ENCODE measurements at places on chromosomes 1 and 21.

GRCh38 chr1:180863158-180863775 is 49.4 kb upstream of the KIAA1614 start:
- peak; percentile 59 for DNase-seq

GRCh38 chr1:239308701-239309333 is 77.6 kb upstream of the CHRM3 start:
- peak; percentile 4 for DNase-seq

GRCh38 chr1:68112835-68113243 is 62.4 kb upstream of the DIRAS3 start:
- DNase-seq: no peak

GRCh38 chr1:118136187-118136941 is 48.7 kb downstream of the SPAG17 start:
- no peak for DNase-seq

- DNase-seq: no peak
Measured at GRCh38 chr1:39825432-39825941, 36.8 kb upstream of the BMP8B start.

- DNase-seq: no peak
Measured at GRCh38 chr1:62726011-62726442, 37.8 kb upstream of the DOCK7 start.

DNA sequence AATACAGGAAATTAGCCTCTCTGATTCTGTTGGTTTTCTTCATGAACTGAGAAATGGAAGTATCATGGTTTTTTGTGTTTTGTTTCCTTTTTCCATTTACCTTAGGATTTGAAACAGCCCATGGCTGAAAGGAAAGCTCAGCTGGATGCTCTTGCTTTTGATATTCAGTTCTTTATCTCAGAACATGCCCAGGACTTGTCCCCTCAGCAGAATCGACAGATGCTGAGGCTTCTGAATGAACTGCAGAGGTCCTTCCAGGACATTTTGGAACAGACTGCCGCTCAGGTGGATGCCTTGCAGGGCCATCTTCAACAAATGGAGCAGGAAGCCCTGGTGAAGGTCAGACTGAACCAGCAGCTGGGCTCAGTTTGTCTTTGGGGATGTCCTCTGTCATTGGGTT is 142.4 kb downstream of the MACF1 start:
- no peak for DNase-seq

DNA sequence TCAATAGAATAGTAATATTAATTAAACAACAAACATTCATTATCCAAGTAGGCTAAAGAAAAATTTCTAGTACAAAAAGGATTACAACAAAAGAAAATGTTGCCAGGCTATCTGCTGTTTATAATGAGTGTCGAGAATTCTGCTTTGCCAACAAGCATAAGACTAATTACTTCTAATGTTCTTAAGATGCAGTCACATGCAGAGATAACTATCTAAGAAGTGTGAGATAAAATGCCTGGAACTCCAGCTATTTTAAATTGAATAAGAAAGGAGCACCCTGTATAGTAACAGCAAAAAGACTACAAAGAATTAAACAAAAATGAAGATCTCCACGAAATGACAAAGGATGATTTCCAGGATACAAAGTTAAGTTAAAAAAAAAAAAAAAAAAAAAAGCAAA is 59.9 kb downstream of the APP start:
- no peak for DNase-seq

- DNase-seq: no peak
Measured at GRCh38 chr1:32684167-32684811, 18.3 kb downstream of the SYNC start.

- no peak for DNase-seq
Measured at GRCh38 chr1:58059789-58060188, 486.7 kb downstream of the OMA1 start.

DNA sequence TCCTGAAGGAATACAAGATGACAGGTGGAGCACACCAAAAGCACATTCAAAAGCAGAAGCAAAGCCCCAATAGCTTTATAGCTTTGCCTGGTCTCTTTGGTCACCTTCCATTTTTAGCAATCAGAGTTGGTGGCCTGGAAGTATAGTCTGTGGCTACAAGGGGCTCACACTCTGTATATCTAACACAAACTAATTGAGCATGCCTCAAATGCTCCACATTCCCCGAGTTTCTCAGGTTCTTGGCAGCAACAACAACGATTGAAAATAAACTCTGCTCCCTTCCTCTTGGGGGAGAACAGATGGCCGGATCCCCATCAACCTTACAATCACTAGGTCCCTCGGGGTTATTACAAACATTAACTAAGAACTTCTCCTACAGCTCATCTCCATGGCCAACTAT is 24.9 kb upstream of the TADA1 start:
- DNase-seq: no peak

GRCh38 chr1:67532452-67533216 is 102.4 kb upstream of the SERBP1 start:
- peak; percentile 26 for DNase-seq

GRCh38 chr1:40844079-40844478 is 18.1 kb downstream of the CITED4 start:
- DNase-seq: no peak

DNA sequence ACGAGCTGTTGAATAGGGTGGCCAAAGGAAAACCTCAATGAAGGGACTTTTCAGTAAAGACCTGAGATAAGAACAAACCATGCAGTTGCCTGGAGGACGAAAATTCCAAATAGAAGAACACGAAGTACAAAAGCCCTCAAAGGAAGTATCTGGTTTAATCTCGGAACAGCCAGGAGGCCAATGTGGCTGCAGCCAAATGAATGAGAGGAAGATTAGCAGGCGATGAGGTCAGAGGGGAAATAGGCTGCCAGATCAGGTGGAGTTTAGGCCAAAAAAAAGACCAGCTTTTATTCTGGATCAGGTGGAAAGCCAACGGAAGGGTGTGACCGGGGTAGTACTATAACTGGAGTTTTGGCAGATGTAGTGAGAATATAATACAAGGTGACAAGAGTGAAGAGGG is 43.7 kb downstream of the SRSF11 start:
- no peak for DNase-seq

GRCh38 chr1:46399307-46399706 is 5.2 kb downstream of the FAAH start:
- no peak for DNase-seq

DNA sequence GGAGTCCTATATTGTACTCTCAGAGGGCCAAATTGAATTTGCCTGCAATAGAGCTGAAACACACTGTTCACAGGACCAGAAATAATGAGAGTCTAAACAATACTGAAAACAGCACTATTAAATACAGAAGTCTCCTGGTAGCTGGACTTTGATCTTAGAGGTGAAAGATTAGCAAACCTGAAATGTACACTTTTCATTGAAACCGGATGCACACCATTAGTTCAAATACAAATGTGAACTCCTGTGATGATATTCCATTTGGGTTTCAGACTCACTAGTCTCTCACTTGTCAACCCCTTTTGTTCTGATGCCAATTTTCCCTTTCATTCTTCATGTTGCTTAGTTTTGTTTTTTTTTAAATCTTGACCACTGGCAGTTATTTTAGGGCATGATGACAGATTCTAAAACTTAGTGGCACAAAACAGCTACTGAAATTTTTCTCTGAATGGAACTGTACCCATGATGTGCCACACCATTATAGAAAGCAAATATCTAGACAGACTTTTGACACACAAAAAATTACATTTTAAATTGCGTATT is 5.9 kb upstream of the TNFSF4 start:
- DNase-seq: no peak

DNA sequence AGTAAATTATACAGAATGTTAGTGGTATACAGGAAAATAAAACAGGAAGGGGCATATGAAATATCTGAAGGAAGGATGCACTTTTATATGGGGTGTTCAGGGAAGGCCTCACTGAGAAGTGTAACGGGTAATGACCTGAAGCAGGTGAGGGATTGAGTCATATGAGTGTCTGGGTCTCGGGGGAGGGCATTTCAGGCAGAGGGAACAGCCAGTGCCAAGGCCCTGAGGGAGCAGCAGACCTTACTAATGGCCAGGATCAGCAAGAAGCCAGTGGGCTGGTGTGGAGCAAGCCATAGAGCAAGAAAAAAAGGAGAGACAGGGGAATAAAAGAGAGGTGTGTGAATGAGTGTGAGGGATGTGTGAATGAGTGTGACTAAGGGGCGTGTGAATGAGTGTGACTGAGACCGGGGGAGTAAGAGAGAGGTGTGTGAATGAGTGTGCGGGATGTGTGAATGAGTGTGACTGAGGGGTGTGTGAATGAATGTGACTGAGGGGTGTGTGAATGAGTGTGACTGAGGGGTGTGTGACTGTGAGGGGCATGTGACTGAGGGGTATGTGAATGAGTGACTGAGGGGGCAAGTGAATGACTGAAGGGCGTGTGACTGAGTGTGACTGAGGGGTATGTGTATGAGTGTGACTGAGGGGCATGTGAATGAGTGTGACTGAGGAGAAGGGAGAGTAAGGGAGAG is 107.2 kb downstream of the GLIS1 start:
- DNase-seq: no peak
